ENCODE measurements at places on chromosomes 12 and 14.

GRCh38 chr12:47032644-47033043, 46.8 kb upstream of the PCED1B start:
- DNase-seq: peak; percentile 73

DNA sequence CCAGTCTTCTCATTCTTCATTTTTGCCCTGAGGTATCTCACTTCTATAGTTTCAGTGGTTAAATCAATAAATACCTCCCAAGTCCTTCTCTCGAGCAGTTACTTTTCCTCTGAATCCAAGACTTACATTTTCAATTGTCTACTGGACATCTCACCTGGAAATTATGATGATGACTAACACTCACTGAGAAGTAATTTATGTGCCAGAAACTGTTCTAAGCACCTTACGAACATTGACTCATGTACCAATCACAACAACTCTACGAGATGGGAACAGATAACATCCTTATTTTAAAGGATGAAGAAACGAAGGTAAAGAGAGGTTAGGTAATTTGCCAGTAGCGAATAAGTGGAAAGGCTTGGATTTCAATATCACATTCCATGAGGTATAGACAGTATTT, 94.1 kb downstream of the EML5 start:
- no peak for DNase-seq

GRCh38 chr12:111443586-111443985, 37.9 kb downstream of the SH2B3 start:
- DNase-seq: no peak

GRCh38 chr14:23435543-23436326, at the start of gene MYH7:
MYH7 (minus strand) TSS chr14:23435660; CDS start chr14:23433732, 1,928 bp downstream.
- no peak for DNase-seq

GRCh38 chr14:76516884-76517283, 140.9 kb downstream of the ESRRB start:
- DNase-seq: no peak

GRCh38 chr12:57609101-57609780, 2.0 kb upstream of the ARHGEF25 start:
- no peak for DNase-seq

- no peak for DNase-seq
These were observed 5.9 kb downstream of the KRT86 start for GRCh38 chr12:52280319-52280795.

- DNase-seq: no peak
These were observed 90.8 kb downstream of the LGMN start for GRCh38 chr14:92657457-92658142.

- no peak for DNase-seq
These were observed 106.6 kb downstream of the BTG1 start for GRCh38 chr12:92039046-92039445.

DNA sequence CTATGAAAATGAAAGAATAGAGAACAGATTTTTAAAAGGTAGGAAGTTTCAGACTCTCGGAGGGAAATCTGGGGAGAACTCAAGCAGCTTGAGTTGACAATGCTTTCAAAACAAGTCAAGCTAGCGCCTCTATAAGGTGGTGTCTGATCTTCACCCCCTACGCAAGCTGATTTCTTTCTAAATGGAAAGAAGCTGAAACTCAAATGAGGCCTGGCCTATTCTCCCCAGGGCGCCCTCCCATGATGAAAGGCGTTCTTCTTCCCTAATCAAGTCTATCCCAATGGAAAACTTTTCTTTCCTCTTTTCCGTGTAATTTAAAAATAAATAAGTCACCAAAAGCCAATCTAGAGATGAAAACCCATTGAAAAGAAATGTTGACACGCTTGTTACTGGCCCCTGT, 20.6 kb downstream of the PTHLH start:
- DNase-seq: no peak

DNA sequence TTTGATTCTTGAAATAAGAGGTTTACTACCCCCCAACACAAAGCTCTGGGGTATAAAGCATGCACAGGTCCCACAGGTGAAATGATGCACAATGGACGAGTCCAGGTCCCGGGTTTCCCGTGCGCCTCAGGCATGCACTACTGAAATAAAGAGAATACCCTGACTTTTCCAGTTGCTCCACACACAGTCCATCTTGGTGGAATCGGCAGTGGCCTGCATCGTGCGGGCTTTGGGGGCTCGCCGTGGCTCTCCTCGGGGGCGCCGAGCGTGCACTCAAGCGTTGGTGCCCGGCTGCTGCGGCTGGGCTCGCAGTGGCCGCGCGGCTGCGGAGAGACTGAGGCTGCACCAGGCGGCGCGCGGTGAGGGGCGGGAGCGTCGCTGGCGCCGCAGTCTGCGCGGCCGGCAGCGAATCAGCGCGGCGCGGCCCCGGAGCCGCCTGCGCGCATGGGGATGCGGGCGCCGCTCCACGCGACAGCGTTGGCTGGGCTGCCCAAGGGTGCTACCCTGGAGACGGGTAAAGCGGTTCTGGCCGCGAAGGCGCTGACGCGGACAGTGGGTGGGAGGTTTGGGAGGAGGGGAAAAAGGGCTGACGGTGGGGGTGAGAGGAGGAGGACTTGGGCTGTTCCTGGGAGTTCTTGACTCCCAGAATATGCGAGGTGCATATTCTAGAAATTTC, 53.8 kb upstream of the CCDC175 start:
- no peak for DNase-seq

GRCh38 chr12:52837413-52837741, 3.3 kb upstream of the KRT79 start:
- no peak for DNase-seq

DNA sequence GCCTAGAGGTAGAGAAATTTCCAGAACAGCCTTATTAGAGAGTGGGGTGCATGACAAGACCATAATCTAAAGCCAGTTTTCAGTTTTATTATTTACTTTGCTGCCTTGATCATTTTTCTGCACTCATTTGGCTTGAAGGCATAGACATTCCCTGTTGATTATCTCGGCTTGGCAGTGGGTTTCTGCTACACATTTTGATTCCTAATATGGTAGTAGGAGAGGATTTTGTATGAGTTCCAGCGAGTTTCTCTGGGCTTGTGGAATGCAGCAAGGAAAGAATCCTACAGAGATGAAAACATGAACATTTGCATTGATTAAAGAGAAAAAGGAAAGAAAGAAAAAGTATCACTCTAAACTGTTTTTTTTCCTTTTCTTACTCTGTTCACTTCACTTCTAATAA, 281.2 kb downstream of the PAWR start:
- no peak for DNase-seq

- DNase-seq: no peak
These were observed 151.3 kb downstream of the PAH start for GRCh38 chr12:102765736-102766135.

DNA sequence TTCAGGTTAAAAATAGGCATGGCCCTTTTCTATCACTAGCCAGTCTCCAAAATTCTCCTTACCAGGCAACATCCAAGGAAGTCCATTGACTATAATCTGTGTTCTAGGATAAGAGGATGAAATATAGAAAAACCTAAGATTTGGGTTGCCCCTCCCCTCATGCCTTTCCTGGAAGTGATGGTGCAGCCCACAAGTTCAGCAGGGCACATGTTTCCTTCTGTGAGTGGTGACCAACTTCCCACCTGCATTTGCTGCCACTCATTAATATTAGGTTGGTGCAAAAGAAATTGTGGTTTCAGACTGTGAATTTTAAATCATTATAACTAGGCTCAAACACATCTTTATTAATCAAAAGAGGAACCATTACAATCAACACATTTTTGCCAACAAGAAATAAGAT, 250.5 kb upstream of the FKBP4 start:
- DNase-seq: no peak

DNA sequence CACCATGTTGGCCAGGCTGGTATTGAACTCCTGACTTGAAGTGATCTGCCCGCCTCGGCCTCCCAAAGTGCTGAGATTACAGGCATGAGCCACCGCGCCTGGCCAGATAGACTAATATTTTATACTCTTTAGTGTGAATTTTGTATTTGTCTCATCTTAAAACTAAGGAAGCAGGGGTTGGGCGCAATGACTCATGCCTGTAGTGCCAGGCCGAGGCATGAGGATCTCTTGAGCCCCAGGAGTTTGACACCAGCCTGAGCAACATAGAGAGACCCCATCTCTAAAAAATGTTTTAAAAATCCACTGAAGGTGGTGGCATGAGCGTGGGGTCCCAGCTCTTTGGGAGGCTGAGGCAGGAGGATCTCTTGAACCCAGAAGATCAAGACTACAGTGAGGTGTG, 9.0 kb downstream of the DYNC1H1 start:
- no peak for DNase-seq

- DNase-seq: no peak
These were observed 303.6 kb upstream of the GARIN6 start for GRCh38 chr12:99343960-99344359.

- no peak for DNase-seq
These were observed 69.6 kb downstream of the CHST11 start for GRCh38 chr12:104526320-104526719.

DNA sequence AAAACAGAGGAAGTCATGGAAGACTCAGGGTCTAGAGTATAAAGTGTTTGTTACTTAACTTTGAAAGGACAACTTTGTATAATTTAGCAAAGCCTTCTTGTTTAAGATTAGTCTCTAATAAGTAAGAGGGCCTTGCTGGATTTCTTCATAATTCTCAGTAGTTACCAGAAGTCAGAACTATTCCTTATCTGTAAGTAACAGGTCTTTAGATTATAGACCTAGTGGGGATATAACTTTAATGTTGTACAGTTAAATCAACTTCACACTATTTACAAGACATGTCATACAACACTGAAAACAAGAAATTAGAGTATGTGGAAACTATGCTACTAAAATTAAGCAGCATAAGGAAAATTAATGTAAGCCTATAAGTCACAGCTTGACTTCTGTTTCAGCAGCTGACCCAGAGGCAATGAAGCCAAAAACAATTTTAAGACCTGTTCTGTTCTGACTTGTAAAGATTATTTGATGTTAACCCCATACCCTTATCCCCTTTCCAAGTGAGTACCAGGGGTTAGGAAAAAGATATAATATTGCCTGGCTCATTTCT, 398.3 kb downstream of the RAD51B start:
- no peak for DNase-seq

- DNase-seq: no peak
These were observed 118.8 kb downstream of the SCARB1 start for GRCh38 chr12:124744659-124745464.

DNA sequence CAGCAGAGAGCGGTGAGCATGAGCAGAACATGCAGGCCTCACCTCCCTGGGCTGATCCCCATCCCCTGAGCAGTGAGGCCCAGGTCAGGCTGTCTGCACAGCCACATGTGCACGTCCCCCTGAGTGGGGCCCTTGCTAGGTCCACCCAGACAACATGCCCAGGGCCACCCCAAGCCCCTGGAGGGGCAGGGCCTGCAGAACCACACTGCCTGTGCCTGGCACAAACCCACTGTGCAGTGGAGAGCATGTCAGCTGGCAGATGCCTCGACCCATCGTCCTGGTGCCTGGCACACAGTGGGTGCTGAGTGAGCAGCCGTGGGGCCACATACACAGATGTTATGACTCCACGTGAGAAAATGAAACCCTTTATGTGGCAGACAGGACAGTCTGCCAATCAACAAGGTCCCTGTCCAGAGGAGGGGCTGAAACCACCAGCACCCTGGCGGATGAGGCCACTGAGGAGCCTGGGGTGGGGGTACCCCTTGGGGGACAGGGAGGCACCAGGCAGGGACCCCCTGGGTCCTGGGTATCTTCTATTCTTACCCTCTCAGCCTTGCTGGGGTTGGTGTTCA, 8.3 kb downstream of the ANHX start:
- DNase-seq: no peak

All from CD4-positive, alpha-beta T cell treated with Interleukin-10 for 1 hour (primary cell).